ENCODE measurements at places on chromosomes 12 and 14. TPM values are rescaled to one million over a fixed set of nuclear protein-coding genes. Genes with fewer than 3 reads are reported as not detected.

The RILPL2 gene
- 5.3 TPM for total RNA-seq

The DENND5B gene
- 0.34 TPM for total RNA-seq

The KCNJ8 gene
- not detected for total RNA-seq

The PPP1CC gene
- 156 TPM for total RNA-seq

The MMAB gene
- 32.4 TPM for total RNA-seq

The SLC24A4 gene
- not detected for total RNA-seq

The SLC2A13 gene
- 8.5 TPM for total RNA-seq

The KIF5A gene
- total RNA-seq, result 1.4 TPM

The KLRD1 gene
- 19.8 TPM for total RNA-seq

The LEMD3 gene
- total RNA-seq, result 49.6 TPM

The TAS2R31 gene
- 2.9 TPM for total RNA-seq

The CLEC4D gene
- total RNA-seq, result not detected

The RPGRIP1 gene
- total RNA-seq, result not detected

The KLRC1 gene
- 7.8 TPM for total RNA-seq

The SELPLG gene
- total RNA-seq, result 163 TPM

- DNase-seq, result no peak
- no peak overlapping the region for H3K4me3 ChIP-seq
- no peaks in the 10 kb centered on the region for H3K4me1 ChIP-seq
- H3K27me3 ChIP-seq, result peaks cover 3% of the 10 kb centered on the region
Measured at GRCh38 chr14:25120261-25120660, 70.3 kb upstream of the STXBP6 start.

GRCh38 chr14:34012978-34013720, 62.3 kb upstream of the EGLN3 start:
- H3K27ac ChIP-seq, result peak overlapping the region; percentile 81
- peaks cover 17% of the 10 kb centered on the region for H3K36me3 ChIP-seq
- H3K4me1 ChIP-seq, result peaks cover 36% of the 10 kb centered on the region
- peak overlapping the region; percentile 62 for H3K4me3 ChIP-seq
- H3K27me3 ChIP-seq, result peaks cover 10% of the 10 kb centered on the region

- peaks cover 13% of the 10 kb centered on the region for H3K36me3 ChIP-seq
- H3K4me3 ChIP-seq, result peak overlapping the region; percentile 91
- peak overlapping the region; percentile 93 for H3K27ac ChIP-seq
- peaks cover 28% of the 10 kb centered on the region for H3K4me1 ChIP-seq
- DNase-seq, result no peak
- no peaks in the 10 kb centered on the region for H3K27me3 ChIP-seq
Measured at GRCh38 chr12:75389706-75390105, 1.2 kb upstream of the GLIPR1L2 start.

DNA sequence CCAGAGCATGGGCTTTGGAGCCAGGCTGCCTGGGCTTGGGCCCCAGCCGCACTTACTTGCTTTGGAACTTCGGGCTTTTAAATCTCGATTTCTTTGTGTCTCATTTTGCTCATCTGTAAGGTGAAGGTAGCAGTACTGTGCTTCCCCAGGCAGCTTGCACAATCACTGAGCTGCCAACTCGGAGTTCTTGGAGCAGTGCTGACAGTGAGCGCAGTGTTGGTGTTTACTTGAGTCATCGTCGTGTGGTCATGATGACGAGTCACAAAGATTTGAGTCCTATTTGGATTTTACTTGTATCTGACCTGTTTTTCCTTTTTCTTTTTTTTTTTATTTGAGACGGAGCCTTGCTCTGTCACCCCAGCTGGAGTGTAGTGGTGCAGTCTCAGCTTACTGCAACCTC, 31.3 kb upstream of the ATF1 start:
- no peak overlapping the region for H3K27ac ChIP-seq
- peaks cover 22% of the 10 kb centered on the region for H3K36me3 ChIP-seq
- DNase-seq, result no peak

DNA sequence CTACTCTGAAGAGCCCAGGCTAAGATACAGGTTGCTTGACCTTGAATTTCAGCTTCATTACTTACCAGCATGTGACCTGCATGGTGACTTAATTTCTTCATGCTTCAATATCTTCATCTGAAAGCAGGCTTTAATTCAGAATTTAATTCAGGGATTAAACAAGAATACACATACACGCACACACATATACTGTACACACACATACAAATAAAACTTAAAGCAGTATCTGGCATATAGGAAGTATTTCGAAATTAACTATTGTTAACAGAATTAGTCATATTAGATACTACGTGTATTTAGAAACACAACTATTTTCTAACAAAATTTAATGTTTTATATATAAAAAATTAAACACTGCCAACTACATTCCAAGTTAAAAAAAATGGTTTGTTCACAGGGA, 640.3 kb downstream of the SLC6A15 start:
- no peak overlapping the region for H3K4me3 ChIP-seq
- H3K36me3 ChIP-seq, result no peaks in the 10 kb centered on the region
- no peak overlapping the region for H3K27ac ChIP-seq
- no peaks in the 10 kb centered on the region for H3K27me3 ChIP-seq

DNA sequence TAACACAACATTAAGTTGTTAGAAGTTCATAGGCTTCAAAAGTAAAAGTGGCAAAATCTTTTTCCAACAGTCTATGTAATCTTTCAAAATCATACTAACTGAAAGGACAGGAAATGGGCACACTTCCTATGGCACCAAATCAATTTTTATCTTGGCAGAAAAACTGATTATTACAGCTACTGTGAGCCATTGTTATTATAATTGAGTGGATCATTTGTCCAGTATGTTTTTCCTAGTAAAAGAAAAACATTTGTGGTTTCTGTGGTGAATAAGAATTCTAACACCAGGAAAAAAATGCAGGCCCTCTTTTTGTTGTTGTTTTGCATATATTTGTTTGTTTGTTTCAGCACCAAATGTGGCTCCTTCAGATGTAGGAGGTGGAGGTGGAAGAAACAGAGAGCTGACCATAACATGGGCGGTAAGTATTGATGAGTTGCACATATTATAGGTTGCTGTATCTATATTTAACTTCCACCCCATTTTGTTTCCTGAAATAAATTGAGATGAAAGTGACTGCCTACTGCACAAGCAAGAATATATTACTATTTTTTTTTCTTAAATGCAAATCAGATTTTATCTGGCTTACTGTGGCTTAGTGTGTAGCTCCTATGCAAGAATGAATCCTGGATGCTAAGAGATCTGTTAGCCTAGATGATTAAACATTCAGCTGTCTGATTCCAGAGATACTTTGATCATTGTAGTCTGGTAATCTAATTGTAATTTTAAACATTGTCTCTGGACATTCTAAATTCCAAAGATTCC, 174.1 kb upstream of the PDZRN4 start:
- H3K27me3 ChIP-seq, result no peaks in the 10 kb centered on the region
- no peaks in the 10 kb centered on the region for H3K4me1 ChIP-seq
- H3K4me3 ChIP-seq, result no peak overlapping the region
- no peaks in the 10 kb centered on the region for H3K36me3 ChIP-seq
- no peak overlapping the region for H3K27ac ChIP-seq

GRCh38 chr12:115023279-115024265, 339.6 kb upstream of the TBX3 start:
- no peaks in the 10 kb centered on the region for H3K36me3 ChIP-seq
- H3K4me3 ChIP-seq, result no peak overlapping the region
- no peak for DNase-seq
- no peaks in the 10 kb centered on the region for H3K4me1 ChIP-seq

DNA sequence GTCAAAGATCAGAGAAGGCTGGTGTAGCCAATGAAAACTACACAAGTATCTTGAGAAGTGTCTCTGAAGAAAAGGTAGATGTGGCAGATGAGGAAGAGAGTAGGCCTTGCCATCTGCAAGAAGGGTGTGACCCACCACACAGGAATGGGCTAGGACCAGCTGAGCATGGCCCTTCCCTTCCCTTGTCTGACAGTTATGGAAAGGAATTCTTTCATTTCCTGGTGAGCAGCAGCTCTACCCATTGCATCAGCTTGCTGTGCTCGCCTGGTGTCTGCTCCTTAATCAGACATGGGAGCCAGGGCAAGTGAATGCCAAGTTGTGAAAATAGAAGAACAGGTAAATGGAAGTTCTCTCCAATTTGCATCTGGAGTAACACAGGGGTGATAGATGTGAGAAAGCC, 145.2 kb upstream of the KRR1 start:
- H3K27ac ChIP-seq, result no peak overlapping the region
- peaks cover 2% of the 10 kb centered on the region for H3K36me3 ChIP-seq
- H3K4me3 ChIP-seq, result no peak overlapping the region
- DNase-seq, result no peak

GRCh38 chr12:101490286-101490920, 15.3 kb downstream of the SPIC start:
- no peaks in the 10 kb centered on the region for H3K36me3 ChIP-seq
- H3K4me1 ChIP-seq, result no peaks in the 10 kb centered on the region
- peaks cover 15% of the 10 kb centered on the region for H3K27me3 ChIP-seq
- DNase-seq, result no peak
- no peak overlapping the region for H3K4me3 ChIP-seq

GRCh38 chr12:107817250-107817649, 42.7 kb downstream of the ASCL4 start:
- no peak overlapping the region for H3K4me3 ChIP-seq
- DNase-seq, result no peak
- no peaks in the 10 kb centered on the region for H3K4me1 ChIP-seq
- no peak overlapping the region for H3K27ac ChIP-seq

GRCh38 chr12:43579206-43579605, 27.2 kb upstream of the ADAMTS20 start:
- H3K27me3 ChIP-seq, result no peaks in the 10 kb centered on the region
- no peak overlapping the region for H3K4me3 ChIP-seq
- H3K4me1 ChIP-seq, result no peaks in the 10 kb centered on the region

DNA sequence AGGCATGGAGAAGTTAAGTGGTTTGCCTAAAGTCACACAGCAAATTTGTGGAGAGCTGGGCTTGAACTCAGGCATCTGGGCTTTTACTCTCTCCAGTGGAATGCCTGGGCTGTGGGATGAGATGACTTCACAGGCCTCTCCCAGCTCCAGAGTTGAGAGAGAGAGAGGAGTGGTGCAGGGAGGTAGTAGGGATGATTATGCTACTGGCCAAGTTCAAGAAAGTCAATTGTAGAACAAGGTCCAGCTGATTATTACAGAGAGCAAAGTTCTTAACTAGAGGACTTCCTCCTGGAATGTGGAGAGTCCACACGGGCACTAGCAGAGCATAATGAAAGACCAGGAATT, 769 bp upstream of the EMP1 start:
- peaks cover 55% of the 10 kb centered on the region for H3K27me3 ChIP-seq
- no peak for DNase-seq
- H3K27ac ChIP-seq, result peak overlapping the region; percentile 67
- H3K4me1 ChIP-seq, result peaks cover 28% of the 10 kb centered on the region
- no peaks in the 10 kb centered on the region for H3K36me3 ChIP-seq

GRCh38 chr14:100362311-100362927, 39.3 kb downstream of the SLC25A47 start:
- H3K36me3 ChIP-seq, result peaks cover 45% of the 10 kb centered on the region
- H3K27ac ChIP-seq, result peak overlapping the region; percentile 14
- H3K27me3 ChIP-seq, result no peaks in the 10 kb centered on the region

- H3K27me3 ChIP-seq, result peaks cover 2% of the 10 kb centered on the region
- DNase-seq, result no peak
- no peak overlapping the region for H3K4me3 ChIP-seq
- H3K36me3 ChIP-seq, result no peaks in the 10 kb centered on the region
- H3K4me1 ChIP-seq, result peaks cover 4% of the 10 kb centered on the region
- no peak overlapping the region for H3K27ac ChIP-seq
Measured at GRCh38 chr12:116650062-116650461, 87.8 kb downstream of the SPRING1 start.

GRCh38 chr12:7241404-7242005, 52.0 kb downstream of the PEX5 start:
- H3K27me3 ChIP-seq, result peaks cover 39% of the 10 kb centered on the region
- no peak for DNase-seq
- H3K4me3 ChIP-seq, result no peak overlapping the region
- no peaks in the 10 kb centered on the region for H3K36me3 ChIP-seq
- H3K4me1 ChIP-seq, result peaks cover 5% of the 10 kb centered on the region
- no peak overlapping the region for H3K27ac ChIP-seq

- peaks cover 17% of the 10 kb centered on the region for H3K36me3 ChIP-seq
- H3K4me1 ChIP-seq, result peaks cover 38% of the 10 kb centered on the region
- H3K27ac ChIP-seq, result peak overlapping the region; percentile 77
- H3K27me3 ChIP-seq, result peaks cover 32% of the 10 kb centered on the region
- DNase-seq, result no peak
Measured at GRCh38 chr14:52265253-52265652, 2.2 kb upstream of the PTGDR start.

DNA sequence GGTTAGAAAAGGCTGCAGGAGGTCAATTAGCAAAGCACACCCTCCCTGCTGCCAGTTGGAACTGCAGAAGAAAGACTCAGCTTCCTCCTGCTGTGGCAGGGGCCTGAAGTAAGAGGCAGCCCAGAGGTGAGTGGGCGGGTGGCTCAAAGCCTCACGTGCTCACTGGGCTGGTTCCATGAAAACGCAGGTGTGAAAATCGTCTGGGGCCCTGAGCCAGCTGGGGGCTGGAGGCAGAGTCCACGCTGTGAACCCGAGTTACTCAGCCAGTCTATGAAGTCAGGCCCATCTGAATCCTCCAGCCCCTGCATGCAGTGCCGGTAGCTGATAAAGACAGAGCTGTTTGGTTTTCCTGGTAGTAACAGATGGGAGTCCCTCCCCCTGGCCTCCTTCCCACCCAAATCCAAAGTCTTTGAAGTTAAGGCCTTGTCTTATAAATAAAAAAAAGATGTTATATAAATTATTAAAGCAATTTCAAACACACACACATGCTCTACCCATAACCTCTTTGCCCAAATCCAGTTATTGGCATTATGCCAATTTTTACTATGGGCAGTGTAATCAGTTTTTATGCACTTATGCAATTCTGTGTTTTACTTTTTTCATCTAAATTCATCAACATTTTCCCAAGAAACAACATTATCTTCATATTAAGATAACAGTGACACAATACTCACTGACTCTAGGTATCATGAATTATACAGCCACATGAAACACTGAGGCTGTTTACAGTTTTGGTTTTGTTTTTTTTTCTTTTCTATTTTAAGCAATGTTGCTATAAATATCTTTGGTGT, 57.9 kb upstream of the PNMA1 start:
- H3K4me3 ChIP-seq, result peak overlapping the region; percentile 62
- peak overlapping the region; percentile 84 for H3K27ac ChIP-seq
- DNase-seq, result peak; percentile 65
- H3K27me3 ChIP-seq, result no peaks in the 10 kb centered on the region
- peaks cover 50% of the 10 kb centered on the region for H3K4me1 ChIP-seq

- peaks cover 4% of the 10 kb centered on the region for H3K4me1 ChIP-seq
- no peak for DNase-seq
- H3K4me3 ChIP-seq, result no peak overlapping the region
- no peaks in the 10 kb centered on the region for H3K36me3 ChIP-seq
- peaks cover 9% of the 10 kb centered on the region for H3K27me3 ChIP-seq
Measured at GRCh38 chr12:116455540-116456329, 103.4 kb upstream of the MAP1LC3B2 start.

DNA sequence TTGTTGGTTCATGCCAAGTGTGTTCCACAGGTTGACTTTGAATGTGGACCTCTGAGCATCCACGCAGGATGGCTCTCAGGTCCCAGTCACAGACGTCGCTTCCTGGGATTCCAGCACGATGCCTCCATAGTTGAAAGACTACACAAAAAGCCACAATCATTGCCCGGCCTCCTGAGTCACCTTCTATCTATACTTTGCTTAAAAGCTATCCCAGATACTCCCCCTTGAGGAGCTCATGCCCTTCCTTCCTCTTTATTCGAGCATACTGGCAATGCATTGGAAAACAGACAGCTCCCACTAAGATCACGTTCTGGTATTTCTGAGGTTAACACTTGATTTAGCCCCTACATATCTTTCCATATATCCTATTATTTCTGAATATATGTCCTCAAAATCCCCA, 40.1 kb downstream of the ZNF664 start:
- no peak for DNase-seq
- H3K27me3 ChIP-seq, result no peaks in the 10 kb centered on the region
- no peak overlapping the region for H3K4me3 ChIP-seq
- H3K4me1 ChIP-seq, result peaks cover 10% of the 10 kb centered on the region
- peaks cover 22% of the 10 kb centered on the region for H3K36me3 ChIP-seq

GRCh38 chr14:75492832-75493591, 29.3 kb upstream of the BATF start:
- peaks cover 23% of the 10 kb centered on the region for H3K4me1 ChIP-seq
- H3K27ac ChIP-seq, result no peak overlapping the region
- no peak for DNase-seq
- no peaks in the 10 kb centered on the region for H3K36me3 ChIP-seq
- no peak overlapping the region for H3K4me3 ChIP-seq

Measured in activated naive CD8-positive, alpha-beta T cell treated with anti-CD3 and anti-CD28 coated beads, Interleukin-2, amount 10 ng/mL, durations not matched to agents 7 days and 5 days (primary cell).